ENCODE measurements at places on chromosomes 12 and 14.

DNA sequence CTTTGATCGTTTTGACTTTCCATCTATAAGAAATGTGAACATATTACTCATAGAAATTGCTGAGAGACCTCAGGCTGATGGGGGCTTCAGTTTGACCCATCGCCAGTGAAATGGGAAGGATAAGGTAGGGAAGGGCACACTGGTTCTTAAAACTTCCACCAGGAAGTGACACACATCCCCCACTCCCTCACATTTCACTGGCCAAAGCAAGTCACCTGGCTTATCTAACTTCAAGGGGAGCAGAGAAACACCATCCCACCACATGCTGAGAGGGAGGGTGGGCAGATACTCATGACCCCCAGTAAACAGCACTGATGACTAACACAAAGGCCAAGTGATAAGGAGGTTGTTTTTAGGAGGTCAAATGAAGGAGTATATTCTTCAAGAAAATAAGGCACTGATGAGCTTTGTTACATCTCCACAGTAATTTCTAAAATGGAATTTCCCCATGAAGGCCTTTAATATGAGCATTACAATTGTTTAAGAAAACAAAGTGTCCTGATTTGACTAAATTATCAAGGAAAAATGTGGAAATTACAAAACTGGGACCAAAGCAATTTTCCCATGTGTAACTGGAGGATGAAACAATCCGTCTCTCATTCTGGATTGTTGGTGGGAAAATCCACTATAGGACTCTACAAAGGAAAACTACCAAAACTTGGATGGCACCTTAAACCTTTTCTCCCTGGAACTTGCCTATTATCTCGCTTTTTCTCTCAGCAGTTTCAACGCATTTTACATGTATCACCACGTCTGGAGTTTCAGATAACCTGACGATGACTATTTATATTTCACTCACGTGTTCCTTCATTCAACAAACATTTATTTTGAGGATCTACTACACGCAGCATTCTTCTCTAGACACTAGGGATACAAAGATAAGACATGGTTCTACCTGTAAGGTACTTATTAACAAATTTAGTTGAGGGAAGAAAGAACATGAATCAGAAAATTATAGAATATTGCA lies 91.8 kb upstream of the EEA1 start:
- no peak for DNase-seq

DNA sequence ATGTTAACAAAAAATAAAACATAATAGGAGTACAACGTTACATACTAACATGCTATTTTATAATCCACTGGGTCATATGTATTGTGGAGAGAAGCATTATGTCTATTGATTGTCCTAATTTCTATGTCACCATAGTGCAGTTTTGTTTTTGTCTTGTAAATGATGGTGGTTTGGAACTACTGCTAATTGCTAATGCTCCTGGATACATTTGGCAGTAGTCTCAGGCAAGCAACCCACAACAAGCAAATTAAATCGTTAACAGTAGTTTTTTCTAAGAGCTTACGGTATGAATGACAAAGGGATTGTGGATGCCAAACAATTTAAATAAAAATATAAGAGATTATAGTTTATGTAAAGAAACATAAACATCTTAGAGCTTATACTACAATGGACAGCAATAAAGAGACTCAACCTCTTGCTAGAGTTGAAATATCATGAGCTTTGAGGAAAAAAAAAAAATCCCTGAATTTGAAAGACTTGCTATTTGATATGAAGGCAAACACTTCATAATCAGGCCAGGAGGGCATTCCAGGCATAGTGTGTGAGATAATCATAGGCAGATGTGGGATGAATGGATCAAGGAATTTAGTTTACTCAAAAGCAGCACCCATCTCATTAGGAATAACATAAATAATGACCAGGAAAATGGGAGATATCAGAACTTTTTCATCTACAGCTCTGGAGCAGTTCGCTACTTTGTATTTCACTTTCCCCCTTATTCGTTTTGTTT lies 181.3 kb downstream of the CCDC59 start:
- no peak for DNase-seq

- DNase-seq: no peak
Observed at GRCh38 chr12:124772289-124773170, 91.1 kb downstream of the SCARB1 start.

DNA sequence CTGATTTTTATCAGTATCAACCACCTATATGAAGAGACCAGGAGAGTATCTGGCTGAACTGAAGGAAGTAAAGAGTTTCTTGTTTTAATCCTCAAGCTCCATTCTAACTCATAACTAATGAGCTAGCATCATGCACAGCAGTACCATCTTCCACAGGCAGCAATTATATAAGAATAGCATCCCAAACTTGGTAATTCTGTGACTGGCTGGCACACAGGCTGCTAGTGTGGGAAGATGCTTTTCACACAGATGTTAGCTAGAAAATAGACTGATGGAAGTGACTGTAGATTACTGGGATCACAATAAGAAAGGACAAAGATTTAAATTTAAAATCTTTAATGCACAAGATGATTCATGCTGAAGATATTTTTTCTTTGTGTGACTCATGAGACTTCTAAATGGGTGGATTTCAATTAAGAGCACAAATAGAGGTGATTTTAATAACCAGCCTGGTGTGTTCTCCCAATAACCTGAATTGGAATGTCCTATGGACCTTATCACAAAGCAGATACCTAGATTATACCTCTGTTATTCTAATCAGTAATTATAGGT lies 417.7 kb upstream of the ATXN7L3B start:
- no peak for DNase-seq

GRCh38 chr14:67982711-67983608 lies 163.4 kb downstream of the RAD51B start:
- DNase-seq: no peak

DNA sequence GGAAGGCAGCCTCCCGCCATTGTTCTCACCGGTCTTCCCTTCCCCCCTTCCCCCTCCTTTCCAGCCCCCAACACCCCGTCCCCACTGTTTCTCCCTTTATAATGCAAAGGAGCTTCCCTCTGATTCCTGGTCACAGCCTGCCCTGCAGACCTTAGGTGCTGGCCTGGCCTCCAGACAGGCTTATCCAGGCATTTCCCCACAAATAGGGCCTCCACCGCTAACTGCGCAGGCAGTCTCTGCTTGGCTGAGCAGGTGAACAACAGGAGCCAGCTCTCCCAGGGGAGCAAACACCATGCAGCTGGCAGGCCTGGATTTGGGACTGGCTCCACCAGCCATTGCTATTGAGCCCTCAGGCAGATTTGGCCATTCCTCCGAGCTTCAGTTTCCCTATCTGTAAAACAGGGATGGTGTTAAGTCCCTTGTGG lies 46.0 kb downstream of the SMIM41 start:
- no peak for DNase-seq

DNA sequence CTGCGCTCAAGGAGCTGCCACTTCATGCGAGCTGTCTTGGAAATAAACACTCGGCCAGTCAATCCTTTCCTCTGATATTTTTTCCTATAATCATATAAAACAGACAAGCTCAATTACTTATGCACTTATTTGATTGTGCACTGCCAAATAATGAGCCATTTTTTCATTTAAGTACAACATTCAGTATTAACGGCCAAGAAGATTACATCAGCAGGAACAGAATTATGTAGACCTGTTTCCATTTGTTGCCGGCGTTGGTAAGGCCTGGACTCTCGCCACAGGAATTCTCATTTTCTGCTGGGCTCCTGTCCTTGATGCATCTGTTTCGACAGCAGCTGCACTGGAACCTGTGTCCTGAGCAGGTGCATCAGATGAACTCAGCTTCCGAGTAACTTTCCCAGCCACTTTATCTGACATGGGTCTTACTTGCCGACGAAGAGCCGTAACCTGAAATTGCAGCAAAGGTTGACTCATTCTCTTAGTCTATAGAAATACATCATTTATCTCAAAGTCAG lies 110.2 kb downstream of the KIF21A start:
- no peak for DNase-seq

DNA sequence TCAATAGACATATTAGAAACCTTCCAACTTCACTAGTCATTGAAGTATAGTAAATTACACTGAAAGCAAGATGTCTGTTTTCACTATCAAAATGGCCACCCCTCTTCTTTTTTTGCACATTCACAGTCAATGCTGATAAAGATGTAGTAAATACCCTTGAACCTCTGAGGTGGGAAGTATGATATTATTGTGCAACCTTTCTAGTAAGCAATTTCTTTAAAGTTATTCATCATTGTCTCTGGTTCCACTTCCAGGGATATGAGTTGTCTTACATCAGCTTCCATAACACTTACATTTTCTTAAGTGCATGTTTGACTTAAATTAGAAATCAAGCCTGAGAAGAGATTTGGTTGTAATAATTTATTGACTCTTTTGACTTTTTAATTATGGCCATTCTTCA lies 453.9 kb upstream of the MGAT4C start:
- DNase-seq: no peak

DNA sequence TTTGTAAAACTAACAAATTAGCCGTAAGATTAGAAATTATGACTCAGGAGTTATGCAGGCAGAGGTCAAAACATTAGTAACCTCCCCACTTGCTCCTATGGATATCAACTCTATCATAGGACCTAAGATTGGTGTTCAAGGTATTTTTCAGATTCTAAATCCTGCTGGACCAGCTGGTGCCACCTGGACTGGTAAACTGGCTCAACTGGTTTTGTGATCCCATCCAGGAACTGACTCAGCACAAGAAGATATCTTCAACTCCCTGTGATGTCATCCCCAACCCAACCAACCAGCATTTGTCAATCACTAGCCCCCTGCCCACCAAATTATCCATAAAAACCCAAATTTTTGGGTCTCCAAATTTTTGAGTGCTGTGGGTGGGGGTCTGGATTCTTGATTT lies 98.1 kb upstream of the OR4E1 start:
- DNase-seq: no peak

- DNase-seq: no peak
Observed at GRCh38 chr12:38838056-38838850, 67.1 kb downstream of the CPNE8 start.

DNA sequence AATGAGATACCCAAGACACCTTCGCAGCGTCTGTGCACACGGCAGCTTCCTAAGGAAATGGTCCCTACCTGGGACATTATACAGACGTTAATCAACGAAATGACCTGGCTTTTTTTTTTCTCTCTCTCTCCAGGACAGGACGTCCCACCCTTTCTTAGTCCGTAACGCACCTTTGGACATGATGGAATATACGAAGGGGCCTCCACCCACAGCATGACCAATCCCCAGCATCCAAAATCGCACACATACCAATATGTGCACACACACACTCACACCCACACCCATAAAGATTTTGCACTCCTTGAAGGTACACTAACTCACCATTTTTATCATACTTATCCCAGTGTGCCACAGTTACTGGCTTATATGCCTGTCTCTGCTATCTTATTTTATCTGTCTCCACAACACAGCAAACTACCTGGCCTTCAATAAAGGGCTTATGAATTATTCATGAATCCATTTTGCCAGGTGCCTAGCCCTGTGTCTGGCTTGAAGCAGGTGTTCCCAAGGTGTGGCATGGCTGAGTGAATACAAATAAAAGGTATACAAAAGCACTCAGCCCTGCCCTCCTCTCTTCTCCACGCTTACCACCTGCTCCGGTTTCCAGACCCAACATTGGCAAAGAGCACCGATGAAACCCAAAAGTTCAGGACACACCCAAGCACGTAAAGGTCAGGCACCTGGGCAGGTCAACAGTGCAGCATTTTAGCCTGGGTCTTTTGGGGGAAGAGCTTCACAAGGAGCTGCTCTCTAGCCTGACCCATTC lies 2.2 kb downstream of the SCNN1A start:
- no peak for DNase-seq

GRCh38 chr14:24297190-24297964 lies 2.2 kb downstream of the DHRS1 start:
- no peak for DNase-seq

DNA sequence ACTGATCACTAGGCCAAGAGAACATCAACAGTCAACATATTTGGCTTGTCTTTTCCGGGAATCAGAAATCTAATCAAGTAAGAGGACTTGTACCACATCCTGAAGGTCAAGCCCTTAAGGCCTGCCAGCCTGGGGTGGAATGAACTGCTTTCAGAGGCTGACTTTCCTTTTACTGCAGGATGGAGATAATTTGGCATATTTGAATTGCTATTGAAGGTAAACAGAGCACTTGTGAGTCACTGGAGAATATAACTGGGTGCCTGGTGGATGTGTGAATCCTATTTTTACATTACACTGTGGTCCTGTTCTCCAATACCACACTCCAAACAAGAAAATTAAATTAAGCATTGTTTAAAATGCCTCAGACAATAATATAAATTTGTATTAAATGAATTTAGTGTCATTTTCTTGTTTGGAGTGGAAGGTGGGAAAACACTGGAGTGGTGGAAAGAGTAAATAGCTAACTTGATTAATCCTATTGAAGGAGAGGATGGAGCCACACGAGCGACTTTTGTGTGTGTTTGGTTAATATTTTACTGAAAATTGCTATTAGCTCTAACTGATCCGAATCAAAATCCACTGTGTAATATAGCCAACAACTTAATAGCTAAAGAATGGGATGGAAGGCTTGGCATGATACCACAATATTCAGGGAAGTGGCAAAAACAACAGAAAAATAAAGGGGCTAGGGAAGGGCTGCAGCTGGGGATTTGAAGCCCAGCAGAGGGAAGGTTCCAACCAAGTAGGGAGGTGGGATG lies 89.4 kb downstream of the OTX2 start:
- no peak for DNase-seq

GRCh38 chr12:63420206-63420644 lies 248.1 kb downstream of the DPY19L2 start:
- DNase-seq: no peak

DNA sequence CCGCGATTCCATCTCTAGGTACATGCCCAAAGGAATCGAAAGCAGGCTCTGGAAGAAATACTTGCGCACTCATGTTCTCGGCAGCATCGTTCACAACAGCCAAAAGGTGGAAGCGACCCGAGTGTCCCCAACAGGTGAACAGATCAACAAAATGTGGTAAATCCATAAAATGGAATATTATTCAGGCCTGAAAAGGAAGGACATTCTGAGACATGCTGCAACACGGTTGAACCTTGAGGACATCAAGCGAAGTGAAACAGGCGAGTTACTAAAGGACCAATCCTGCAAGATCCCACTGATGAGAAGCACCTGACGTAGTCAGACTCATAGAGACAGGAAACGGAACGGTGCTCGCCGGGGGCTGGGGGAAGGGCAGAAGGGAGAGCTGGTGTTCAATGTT lies 17.5 kb upstream of the DIO3 start:
- no peak for DNase-seq

DNA sequence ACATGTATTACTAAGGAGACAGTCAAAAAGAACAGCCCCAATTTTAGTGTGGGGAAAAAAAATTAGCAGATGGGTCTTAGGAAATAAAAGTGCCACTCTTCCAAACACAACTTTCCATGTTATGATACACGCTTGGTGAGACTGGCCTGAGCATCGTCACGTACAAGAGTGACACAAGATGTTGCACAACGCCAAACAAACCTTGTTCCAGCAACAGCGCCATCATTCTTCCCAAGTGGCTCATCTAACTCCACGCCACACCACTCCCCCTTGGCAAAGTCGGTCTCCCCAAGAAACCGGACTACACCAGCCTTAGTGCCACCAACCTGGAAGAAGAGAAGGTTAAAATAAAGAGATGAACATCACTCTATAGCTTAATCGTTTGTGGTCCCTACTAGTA lies 58.7 kb downstream of the CLIP1 start:
- DNase-seq: no peak

GRCh38 chr14:68159701-68160633 lies 340.4 kb downstream of the RAD51B start:
- no peak for DNase-seq
